Activated CD4-positive, alpha-beta memory T cell treated with anti-CD3 and anti-CD28 coated beads for 36 hours (primary cell): ENCODE measurements at places on chromosomes 5 and 9. TPM values are rescaled to one million over a fixed set of nuclear protein-coding genes. Genes with fewer than 3 reads are reported as not detected.

Gene BARX1
- 0.43 TPM for total RNA-seq

Gene BAAT
- not detected for total RNA-seq

Gene RGS14
- 47.2 TPM for total RNA-seq

Gene IL4
- total RNA-seq, result 6.8 TPM

DNA sequence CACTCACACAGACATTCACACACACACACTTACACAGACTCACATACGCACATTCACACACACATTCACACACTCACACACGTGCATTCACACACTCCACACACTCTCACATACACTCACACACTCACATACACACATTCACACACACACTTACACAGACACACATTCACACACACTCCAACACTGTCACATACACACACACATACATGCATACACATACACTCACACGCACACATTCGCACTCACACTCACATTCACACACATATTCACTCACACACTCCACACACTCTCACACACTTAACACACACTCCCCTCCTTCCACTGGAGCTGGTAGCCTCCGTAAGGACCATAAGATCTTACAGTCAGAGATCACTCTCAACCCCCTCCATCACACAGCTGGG is 26.2 kb downstream of the CAMK2A start:
- H3K27ac ChIP-seq, result no peak overlapping the region
- H3K36me3 ChIP-seq, result no peaks in the 10 kb centered on the region
- H3K4me1 ChIP-seq, result no peaks in the 10 kb centered on the region
- no peak for DNase-seq

DNA sequence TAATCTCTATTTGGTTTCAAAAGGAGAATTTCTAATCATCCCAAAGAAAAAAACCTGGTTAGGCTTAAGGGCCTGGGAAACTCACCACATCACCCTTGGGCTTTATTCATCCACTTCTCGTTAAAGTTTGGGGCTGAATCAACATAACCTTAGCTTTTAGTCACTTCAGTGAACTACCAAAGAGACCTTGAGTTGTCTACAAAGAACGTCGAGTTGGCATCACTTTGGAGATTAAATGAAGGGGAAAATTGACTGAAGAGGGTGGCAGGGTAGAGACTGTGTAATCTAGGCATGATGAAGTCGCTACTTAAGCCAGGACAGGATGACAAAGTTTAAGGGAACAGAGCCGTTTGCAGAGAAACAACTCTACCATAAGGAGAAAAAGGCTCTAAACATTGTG is 341.4 kb downstream of the RAB3C start:
- H3K36me3 ChIP-seq, result no peaks in the 10 kb centered on the region
- H3K27ac ChIP-seq, result no peak overlapping the region
- peaks cover 43% of the 10 kb centered on the region for H3K4me1 ChIP-seq
- DNase-seq, result no peak
- H3K4me3 ChIP-seq, result no peak overlapping the region

GRCh38 chr9:28082671-28083070 is 509.4 kb upstream of the C9orf72 start:
- no peak for DNase-seq
- no peaks in the 10 kb centered on the region for H3K36me3 ChIP-seq
- no peaks in the 10 kb centered on the region for H3K4me1 ChIP-seq
- H3K4me3 ChIP-seq, result no peak overlapping the region
- no peak overlapping the region for H3K27ac ChIP-seq

DNA sequence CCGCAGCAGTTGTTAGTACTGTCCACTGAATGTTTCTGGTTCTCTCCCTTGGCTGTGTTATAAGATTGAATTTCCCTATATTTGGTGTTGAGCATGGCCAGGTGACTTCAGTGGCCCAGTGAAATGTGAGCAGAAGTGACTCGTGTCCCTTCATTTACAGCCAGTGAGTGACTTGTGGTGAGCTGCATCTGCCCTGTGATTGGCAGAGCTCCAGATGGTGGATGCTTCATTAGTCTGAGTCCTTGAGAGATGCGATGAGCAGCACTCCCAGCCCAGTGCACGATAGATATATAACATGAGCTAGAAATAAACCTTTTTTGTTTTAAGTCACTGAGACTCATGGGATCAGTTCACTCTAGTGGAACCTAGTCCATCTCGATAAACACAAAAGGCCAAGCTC is 19.3 kb downstream of the PCSK5 start:
- H3K4me1 ChIP-seq, result peaks cover 16% of the 10 kb centered on the region
- H3K36me3 ChIP-seq, result no peaks in the 10 kb centered on the region

DNA sequence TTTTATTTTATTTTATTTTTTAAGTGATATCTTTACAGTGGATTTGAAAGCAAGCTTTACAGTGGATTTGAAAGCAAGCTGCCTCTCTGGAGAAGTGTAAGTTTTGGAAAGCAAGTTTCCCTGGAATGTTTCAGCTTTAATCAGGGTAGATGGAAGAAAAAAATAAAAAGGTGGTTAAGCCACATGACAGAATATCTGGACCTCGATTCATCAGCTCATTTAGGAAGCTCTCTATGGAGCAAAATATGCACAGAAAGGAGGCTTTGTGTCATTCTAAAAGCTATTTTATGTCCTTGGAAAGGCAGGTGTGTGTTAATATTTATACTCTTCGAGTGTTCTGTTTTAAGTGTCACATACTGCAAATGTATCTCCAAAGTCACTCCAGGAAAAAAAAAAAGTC is 409.2 kb upstream of the KLF4 start:
- no peak for DNase-seq
- no peaks in the 10 kb centered on the region for H3K36me3 ChIP-seq
- no peak overlapping the region for H3K27ac ChIP-seq
- no peaks in the 10 kb centered on the region for H3K4me1 ChIP-seq
- H3K27me3 ChIP-seq, result no peaks in the 10 kb centered on the region

- H3K27ac ChIP-seq, result no peak overlapping the region
- H3K4me3 ChIP-seq, result no peak overlapping the region
- H3K4me1 ChIP-seq, result peaks cover 2% of the 10 kb centered on the region
- H3K27me3 ChIP-seq, result no peaks in the 10 kb centered on the region
- no peak for DNase-seq
These were observed 13.6 kb downstream of the NIPAL4 start for GRCh38 chr5:157473383-157474320.

GRCh38 chr5:180060192-180060591 is 11.4 kb downstream of the RNF130 start:
- no peaks in the 10 kb centered on the region for H3K27me3 ChIP-seq
- no peaks in the 10 kb centered on the region for H3K36me3 ChIP-seq
- no peak overlapping the region for H3K27ac ChIP-seq
- H3K4me1 ChIP-seq, result no peaks in the 10 kb centered on the region

DNA sequence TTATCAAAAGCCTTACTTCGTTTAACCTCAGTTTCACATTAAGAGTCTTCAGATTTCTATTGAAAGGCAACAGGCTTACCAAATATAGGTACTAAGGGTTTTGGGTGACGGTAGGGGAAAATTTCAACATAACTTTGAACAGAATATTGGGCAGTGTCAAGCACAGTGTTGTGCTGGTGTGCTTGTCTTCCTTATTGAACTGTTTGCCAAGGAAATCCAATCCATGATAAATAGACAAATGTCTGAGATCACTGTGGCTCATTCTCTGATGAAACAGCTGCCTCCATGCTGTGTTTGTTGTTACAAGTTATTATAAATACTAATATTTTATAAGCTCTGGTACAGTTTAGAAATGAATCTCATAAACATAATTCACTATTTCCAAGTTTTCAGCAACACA is 730.1 kb downstream of the NR2F1-AS1 start:
- H3K4me1 ChIP-seq, result no peaks in the 10 kb centered on the region
- H3K4me3 ChIP-seq, result no peak overlapping the region
- no peaks in the 10 kb centered on the region for H3K27me3 ChIP-seq
- DNase-seq, result no peak
- H3K36me3 ChIP-seq, result no peaks in the 10 kb centered on the region

GRCh38 chr5:95673081-95673480 is 9.7 kb downstream of the SPATA9 start:
- no peak overlapping the region for H3K27ac ChIP-seq
- no peak for DNase-seq
- no peaks in the 10 kb centered on the region for H3K27me3 ChIP-seq
- no peak overlapping the region for H3K4me3 ChIP-seq
- H3K36me3 ChIP-seq, result no peaks in the 10 kb centered on the region

DNA sequence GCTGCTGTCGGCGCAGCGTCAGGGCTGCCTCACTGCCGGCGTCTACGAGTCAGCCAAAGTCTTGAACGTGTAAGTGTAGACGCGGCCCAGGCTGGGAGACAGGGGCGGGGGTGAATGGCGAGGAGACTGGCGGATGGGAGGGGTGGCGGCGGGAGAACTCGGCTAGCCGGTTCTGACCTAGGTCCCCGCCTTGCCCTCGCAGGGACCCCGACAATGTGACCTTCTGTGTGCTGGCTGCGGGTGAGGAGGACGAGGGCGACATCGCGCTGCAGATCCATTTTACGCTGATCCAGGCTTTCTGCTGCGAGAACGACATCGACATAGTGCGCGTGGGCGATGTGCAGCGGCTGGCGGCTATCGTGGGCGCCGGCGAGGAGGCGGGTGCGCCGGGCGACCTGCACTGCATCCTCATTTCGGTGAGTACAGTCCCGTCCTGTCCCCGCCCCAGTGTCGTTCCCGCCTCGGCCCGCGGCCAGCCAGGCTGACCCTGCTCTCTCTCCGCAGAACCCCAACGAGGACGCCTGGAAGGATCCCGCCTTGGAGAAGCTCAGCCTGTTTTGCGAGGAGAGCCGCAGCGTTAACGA is 745 bp downstream of the GADD45G start:
- peak overlapping the region; percentile 82 for H3K4me3 ChIP-seq
- H3K27me3 ChIP-seq, result no peaks in the 10 kb centered on the region
- peaks cover 3% of the 10 kb centered on the region for H3K36me3 ChIP-seq
- peaks cover 28% of the 10 kb centered on the region for H3K4me1 ChIP-seq
- DNase-seq, result peak; percentile 80

DNA sequence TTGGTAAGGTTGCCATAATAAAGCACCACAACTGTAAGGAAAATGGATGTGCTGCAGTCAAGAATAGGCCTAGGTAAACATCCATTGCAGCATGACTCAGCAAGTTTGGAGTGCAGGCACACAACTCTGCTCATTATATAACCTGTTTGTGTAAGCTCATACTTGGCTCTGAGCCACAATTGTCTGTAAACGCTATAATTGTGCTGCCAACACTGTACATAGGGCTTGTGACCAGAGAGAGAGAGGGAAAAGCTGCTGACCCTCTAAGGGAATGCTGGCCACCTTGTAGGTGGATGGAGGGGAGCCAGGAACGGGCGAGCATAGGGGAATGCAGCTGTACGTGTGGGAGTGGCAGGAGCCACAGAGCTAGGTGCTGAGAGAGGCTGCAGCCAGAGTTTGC is 2186.5 kb upstream of the ACO1 start:
- no peak overlapping the region for H3K27ac ChIP-seq
- DNase-seq, result no peak
- no peaks in the 10 kb centered on the region for H3K36me3 ChIP-seq

DNA sequence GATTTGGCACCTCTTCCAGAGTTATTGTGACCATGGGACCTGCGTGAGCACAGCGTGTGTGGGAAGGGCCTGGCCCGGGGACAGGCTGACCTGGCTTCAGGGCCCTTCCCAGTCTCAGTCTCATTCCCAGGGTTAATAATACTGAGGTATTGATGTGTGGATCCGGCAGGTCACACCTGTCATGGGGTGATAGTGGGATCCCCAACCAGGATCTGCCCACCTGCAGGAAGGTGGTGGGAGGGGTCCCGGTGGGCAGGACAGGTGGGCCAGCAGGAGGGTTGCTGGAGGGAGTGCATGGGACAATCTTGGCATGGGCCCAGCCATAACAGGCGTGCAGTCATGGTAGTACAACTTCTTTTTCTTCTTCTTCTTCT is 55.4 kb downstream of the COL15A1 start:
- H3K36me3 ChIP-seq, result no peaks in the 10 kb centered on the region
- peaks cover 18% of the 10 kb centered on the region for H3K4me1 ChIP-seq
- H3K27ac ChIP-seq, result no peak overlapping the region

DNA sequence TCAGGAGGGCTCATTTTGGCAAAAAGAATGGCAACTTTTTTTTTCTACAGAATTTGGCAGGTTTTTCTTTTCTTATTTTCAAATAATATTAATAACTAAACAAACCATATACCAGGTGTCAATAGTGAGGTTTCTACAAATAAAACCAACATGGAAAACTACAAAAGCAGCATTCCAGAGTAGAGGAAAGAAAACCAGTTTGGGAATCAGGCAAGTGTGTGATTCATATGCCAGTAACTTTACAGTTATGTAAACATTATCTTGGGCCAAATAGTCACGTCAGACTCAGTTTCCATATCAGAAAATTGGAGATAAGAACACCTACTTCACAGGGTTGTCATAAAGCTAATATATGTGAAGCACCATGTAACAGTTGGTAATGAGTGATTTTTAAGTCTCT is 51.7 kb downstream of the FBXW11 start:
- H3K27ac ChIP-seq, result no peak overlapping the region
- DNase-seq, result no peak
- peaks cover 60% of the 10 kb centered on the region for H3K4me1 ChIP-seq
- H3K4me3 ChIP-seq, result no peak overlapping the region
- H3K36me3 ChIP-seq, result peaks cover 2% of the 10 kb centered on the region
- no peaks in the 10 kb centered on the region for H3K27me3 ChIP-seq

GRCh38 chr5:110086658-110087388 is 397.1 kb downstream of the MAN2A1 start:
- peaks cover 31% of the 10 kb centered on the region for H3K4me1 ChIP-seq
- H3K27ac ChIP-seq, result peak overlapping the region; percentile 83
- DNase-seq, result peak; percentile 75
- peak overlapping the region; percentile 23 for H3K4me3 ChIP-seq

- no peaks in the 10 kb centered on the region for H3K4me1 ChIP-seq
- no peak overlapping the region for H3K27ac ChIP-seq
- H3K4me3 ChIP-seq, result no peak overlapping the region
- DNase-seq, result no peak
These were observed 146.5 kb downstream of the PPP2R2B start for GRCh38 chr5:146731909-146732659.

DNA sequence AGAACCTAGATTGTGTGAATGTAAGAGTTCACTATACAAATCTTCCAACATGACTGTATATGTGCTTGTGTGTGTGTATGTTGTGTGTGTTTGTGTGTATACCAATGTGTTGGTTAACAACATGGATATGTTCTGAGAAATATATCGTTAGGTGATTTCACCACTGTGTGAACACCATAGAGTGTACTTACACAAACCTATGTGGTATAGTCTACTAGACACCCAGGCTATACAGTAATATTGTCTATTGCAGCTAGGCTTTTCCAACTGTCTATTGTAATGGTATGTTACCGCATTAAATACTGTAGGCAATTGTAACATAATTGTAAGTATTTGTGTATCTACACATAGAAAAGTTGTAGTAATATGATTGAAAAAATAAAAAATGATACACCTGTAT is 959.2 kb upstream of the SEMA6A start:
- no peak overlapping the region for H3K4me3 ChIP-seq
- no peak for DNase-seq
- H3K4me1 ChIP-seq, result no peaks in the 10 kb centered on the region
- no peak overlapping the region for H3K27ac ChIP-seq

DNA sequence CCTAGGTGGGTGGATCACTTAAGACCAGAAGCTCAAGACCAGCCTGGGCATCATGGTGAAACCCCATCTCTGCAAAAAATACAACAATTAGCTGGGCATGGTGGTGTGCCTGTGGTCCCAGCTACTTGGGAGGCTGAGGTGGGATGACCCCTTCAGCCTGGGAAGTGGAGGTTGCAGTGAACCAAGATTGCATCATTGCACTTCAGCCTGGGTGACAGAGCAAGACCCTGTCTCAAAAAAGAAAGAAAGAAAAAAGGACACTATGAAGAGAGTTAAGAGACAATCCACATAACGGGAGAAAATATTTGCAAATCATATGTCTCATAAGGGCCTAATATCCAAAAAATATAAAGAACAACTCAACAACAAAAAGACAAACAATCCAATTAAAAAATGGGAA is 57.9 kb downstream of the NDST1 start:
- no peaks in the 10 kb centered on the region for H3K27me3 ChIP-seq
- no peaks in the 10 kb centered on the region for H3K4me1 ChIP-seq
- H3K27ac ChIP-seq, result no peak overlapping the region
- no peak overlapping the region for H3K4me3 ChIP-seq
- H3K36me3 ChIP-seq, result no peaks in the 10 kb centered on the region
